ENCODE measurements at places on chromosomes 2 and 18. TPM values are rescaled to one million over a fixed set of nuclear protein-coding genes. Genes with fewer than 3 reads are reported as not detected.

- no peak for DNase-seq
These were observed 1508.7 kb upstream of the TMEFF2 start for GRCh38 chr2:193703411-193703810.

DNA sequence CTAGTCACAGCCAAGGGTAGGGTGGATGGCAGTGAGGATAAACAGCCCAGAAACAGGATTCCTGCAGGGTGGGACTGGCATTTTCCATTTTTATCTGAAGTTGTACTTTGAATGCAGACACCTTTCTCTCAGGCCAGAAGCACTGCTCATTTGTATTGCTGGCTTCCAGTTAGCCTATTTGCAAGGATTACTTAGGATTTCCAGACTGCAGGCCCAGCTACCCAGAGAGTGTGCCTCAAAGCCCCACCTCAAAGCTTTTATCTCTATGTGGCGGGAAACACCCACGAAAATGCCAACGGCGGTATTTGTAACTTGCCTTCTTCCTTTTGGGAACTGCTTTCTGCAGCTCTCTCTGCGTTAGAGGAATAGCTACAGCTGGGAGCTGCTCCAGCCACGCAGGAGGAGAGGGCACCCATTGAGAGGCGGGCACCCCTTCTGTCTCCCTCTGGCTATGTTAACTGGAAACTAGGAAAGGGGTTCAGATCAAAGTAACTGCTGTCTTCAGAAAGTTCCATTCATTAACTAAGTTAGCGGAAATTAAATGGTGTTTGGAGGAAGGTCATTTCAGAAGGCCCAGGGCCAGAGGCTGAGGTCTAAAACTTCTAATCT is 144.9 kb downstream of the TGIF1 start:
- DNase-seq, result peak; percentile 35

DNA sequence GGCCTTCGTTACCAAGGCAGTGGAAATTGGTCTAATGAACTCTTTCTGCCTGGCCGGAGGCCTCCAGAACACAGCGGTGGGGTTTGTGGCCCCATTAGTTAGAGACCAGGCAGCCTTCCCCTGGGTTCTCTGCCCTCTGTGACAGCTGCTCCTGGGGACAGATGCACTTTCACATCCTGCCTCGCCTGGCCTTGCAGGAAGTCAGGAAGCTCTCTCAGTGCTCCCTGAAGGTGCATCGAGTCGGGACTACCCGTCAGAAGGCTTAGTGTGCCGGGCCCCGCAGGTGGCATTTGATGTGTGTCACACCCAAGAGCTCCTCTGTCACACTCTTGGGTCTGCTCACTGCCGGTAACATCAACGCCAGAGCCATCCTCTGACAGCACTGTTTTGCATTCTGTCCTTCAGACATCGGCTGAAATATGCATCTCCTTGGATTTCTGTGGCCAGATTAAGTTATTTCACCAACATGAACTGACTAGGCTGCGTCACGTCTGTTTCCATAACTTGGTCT is 158.3 kb downstream of the LDLRAD4 start:
- DNase-seq, result no peak

- DNase-seq, result peak; percentile 68
These were observed 414.2 kb upstream of the CHST9 start for GRCh38 chr18:27599202-27599829.

Gene EPHA4
- 3.3 TPM for total RNA-seq
